Hematopoietic multipotent progenitor cell treated with erythropoietin and hydrocortisone succinate and interleukin-3 and kit ligand, for 15 days (in vitro differentiated cells): ENCODE measurements at places on chromosomes 5 and 9.

GRCh38 chr5:80722916-80723315, 68.1 kb upstream of the DHFR start:
- no peak for DNase-seq

GRCh38 chr5:143117821-143118220, 285.7 kb downstream of the NR3C1 start:
- no peak for DNase-seq

DNA sequence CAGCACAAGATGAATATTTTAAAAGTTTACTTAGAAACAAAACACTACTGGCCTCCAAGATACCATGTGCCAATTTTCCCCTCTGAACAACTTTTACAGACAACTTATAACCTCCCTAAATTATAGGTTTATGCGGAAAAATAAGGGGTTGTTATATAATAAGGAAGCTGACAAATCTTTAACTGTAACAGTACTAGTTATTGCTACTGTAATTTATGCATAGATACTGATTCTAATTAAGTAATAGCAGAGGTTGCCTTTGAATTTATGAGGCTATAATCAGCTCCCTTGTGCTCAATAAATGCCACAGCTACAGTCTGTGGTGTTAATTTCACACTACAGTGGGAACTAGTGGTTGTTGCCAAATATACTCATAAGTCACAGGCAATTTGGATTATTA, 291.3 kb upstream of the PCSK5 start:
- no peak for DNase-seq

GRCh38 chr5:2699686-2700085, 51.8 kb downstream of the IRX2 start:
- no peak for DNase-seq

DNA sequence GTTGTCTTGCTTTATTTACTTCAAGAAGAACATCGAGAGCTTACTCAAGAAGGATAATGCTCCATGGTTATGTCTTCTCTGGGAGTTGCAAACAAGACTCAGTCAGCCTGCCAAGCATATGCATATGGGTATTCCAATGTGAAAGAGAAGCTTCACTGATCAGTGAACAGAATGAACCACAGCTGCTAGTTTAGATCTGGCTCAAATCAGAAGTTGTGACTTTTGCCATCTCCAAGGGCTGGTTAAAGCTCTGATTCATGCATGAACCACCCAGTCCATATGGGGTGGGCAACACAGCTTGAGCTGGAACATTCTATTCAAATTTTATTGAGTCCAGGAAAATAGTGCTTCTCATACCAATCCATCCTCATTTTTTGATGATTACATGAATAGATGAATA, 50.0 kb downstream of the ATPSCKMT start:
- no peak for DNase-seq

DNA sequence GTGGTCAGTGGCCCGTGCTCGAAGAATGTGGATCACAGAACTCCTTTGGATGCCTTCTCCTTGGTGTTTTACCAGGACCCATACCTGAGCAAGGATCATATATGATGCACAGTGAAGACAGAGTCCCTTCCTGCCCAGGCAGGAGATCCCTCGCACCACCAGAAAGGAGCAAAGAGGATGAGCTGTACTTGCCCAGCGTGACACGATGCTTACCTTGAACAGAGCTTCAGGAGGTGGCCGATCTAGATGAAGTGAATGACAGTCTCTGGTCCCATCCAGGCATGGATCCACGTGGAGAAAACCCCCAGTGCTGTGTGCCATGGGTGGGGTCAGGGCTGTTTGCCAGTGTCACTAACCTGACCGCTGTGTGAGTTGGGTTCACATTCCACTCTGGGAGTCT, 455.4 kb downstream of the GADD45G start:
- DNase-seq = no peak

- DNase-seq = no peak
Measured at GRCh38 chr9:135770203-135770535, 68.2 kb downstream of the KCNT1 start.

- DNase-seq = peak; percentile 43
Measured at GRCh38 chr5:145855763-145856267, 17.0 kb downstream of the GRXCR2 start.

DNA sequence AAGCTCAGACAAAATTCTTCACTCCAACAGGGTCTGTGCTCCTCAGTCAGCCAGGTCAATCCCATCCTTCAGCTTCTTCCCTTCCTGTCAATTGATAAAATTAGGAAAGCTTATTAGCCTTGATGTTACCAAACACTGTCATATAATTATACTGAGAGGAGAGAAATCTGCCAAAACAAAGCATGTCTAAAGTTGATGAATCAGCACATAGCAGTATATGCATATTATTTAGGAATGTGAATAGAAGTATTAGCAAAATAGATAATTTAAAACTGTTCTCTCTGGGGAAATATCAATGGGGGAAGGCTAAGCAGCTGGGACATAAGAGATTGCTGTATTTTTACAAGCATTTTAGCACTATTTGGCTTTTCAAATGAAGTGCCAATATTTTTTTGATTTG, 107.1 kb downstream of the SAXO1 start:
- DNase-seq = no peak

DNA sequence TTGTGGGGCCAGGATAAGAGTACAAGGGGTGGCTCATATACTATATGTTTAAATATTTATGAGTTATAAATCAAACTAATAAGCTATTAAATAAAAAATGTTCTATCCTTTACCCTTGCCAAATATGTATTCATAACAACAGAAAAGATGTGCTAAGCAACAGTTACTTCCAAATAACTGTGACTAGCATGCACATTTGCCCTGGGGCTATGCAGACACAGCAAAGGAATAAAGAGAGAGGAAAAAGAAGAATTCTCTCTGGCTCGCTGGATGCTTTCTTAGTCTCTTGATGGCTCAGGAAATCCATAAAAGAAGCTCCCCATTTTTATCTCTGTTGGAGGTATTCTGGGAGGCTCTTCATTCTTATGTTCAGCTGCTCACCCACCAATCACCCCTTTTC, 182.4 kb upstream of the ATP10B start:
- no peak for DNase-seq

DNA sequence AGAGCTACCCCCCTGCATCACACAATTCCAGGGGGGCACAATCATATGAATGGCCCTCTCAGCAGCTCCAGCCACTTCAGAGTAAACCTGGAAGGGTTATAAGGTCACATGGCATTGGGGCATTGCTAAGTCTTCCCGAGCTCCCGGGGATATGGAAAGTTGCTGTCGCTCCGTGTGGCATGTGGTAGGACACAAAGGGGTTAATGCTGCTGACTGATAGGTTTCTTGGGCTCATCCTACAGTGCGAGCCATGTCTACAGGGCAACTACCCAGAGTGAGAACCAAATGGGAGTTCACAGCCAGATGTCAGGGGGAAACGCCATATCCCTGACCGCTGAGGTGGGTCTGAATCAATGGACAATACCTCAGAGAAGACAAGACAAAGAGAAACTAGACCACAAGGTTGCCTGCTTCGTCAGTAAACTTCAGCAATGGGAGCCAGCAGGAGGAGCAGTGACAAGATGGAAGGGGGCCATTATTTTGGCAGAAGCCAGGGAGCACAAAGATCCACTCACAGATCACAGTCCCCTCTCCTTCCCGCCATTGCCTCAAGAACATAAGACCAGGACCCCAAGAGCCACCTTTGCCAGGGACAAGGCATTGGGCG, 52.4 kb upstream of the SHISAL2B start:
- DNase-seq = no peak
